ENCODE measurements at places on chromosomes 11 and 22. TPM values are rescaled to one million over a fixed set of nuclear protein-coding genes. Genes with fewer than 3 reads are reported as not detected.

C11orf91 gene
- not detected for total RNA-seq

CCDC157 gene
- 2.6 TPM for total RNA-seq

FGF19 gene
- not detected for total RNA-seq

RRM1 gene
- total RNA-seq = 52.0 TPM

MCAT gene
- total RNA-seq = 26.2 TPM

SLC22A6 gene
- not detected for total RNA-seq

PHETA2 gene
- 11.5 TPM for total RNA-seq

RCOR2 gene
- 0.16 TPM for total RNA-seq

DNA sequence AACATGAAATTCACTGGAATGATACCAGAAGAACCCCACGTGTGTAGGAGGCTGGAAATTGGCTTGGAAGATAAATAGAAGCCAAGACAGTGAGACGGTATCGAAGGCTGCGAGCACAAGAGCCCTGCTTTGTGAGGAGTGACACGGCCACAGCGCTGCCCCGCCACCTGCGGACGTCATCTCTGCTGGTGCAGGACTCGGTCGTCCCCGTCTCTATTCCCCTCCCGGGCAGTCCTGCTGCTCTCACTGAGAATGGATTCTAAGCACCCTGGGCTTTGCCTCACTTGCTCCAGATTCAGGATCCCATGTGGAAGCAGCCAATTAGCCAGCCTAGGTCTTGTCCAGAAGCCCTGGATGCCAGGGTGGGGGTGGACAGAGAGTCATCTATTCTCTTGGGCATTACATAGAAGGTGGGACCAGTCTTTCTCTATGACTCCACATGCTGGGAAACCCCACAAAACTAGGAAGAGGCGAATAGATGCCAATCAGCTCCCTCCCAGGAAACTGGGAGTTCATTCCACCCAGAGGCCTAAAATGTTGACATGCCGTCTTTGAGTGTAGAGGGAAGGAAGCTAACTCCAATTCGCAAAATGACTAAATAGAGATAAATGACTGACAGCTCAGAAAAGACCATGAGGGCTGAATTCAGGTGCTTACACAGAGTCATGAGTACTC is 25.1 kb downstream of the APOL3 start:
- no peak for DNase-seq

GRCh38 chr22:35582218-35582860 is 34.8 kb downstream of the MB start:
- DNase-seq = no peak

DNA sequence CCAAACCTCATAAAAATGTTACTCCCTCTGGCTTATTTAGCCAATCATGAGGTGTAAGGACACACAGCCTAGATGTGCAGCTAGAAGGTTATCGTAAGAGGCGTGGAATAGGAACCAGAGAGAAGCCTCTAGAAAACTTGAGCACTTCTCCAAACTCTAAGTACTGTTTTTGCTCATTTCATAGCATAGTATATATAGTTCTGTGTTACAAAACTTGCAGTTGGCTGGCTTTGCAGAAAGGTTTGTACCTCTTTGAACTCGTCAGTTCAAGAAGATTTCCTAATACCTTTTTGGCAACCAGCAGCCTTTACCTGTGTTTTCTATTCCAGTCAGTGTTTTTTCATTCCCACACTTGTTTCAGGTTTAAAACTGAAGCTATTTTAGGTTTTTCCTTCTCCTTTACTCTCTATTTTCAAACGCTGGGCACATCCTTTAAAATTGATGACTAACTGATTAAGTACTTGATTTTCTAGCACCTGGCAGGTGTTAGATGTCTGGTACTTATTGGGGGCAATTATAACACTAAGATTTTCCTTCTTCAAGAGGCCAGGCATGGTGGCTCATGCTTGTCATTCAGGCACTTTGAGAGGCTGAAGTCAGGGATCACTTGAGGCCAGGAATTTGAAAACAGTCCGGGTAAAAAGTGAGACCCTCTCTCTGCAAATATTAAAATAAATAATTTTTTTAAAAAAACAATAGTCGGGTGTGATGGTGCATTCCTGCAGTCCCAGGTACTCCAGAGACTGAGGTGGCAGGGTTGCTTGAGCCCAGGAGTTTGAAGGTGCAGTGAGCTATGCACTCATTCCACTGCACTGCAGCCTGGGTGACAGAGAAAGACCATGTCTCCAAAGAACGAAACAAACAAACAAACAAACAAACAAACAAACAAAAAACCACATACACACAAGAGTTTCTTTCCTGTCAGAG is 125.2 kb downstream of the LRRC4C start:
- DNase-seq = no peak

DNA sequence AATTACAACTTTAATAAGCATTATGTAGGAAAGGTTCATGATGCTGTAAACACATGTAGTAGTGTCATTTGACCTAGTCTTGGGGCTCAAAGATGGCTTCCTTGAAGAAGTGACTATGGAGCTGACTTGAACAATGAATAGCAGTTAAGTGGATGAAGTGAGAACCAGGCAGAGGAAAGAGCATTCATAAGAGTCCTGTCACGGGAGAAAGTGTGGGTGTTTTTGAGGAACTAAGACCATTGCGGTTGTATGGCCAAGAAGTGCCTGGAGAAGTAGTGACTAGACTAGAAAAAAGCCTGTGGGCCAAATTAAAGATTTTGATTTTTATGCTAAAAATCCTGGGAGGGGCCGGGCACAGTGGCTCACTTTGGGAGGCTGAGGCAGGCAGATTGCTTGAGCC is 7.2 kb upstream of the IL18BP start:
- DNase-seq = no peak

DNA sequence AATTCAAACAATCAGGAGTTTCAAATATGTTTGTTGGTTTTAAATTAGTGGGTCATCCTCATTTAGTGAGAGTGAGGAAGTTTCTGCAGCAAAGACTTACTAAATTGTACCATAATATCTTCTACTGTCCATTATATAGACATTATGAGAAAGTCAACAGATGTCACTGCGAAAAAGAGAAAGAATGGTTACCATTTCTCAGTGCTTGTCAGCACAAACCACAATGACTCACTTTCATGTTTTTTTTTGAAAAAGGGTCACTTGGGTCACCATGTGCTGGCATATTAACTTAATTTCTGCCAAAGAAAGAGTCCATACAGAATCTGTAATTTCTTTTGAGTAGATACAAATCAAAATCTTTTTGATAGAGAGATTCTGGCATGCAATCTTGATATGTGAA is 924.6 kb upstream of the FAT3 start:
- no peak for DNase-seq

GRCh38 chr11:65654375-65655349 is 8.1 kb downstream of the RELA start:
- no peak for DNase-seq

DNA sequence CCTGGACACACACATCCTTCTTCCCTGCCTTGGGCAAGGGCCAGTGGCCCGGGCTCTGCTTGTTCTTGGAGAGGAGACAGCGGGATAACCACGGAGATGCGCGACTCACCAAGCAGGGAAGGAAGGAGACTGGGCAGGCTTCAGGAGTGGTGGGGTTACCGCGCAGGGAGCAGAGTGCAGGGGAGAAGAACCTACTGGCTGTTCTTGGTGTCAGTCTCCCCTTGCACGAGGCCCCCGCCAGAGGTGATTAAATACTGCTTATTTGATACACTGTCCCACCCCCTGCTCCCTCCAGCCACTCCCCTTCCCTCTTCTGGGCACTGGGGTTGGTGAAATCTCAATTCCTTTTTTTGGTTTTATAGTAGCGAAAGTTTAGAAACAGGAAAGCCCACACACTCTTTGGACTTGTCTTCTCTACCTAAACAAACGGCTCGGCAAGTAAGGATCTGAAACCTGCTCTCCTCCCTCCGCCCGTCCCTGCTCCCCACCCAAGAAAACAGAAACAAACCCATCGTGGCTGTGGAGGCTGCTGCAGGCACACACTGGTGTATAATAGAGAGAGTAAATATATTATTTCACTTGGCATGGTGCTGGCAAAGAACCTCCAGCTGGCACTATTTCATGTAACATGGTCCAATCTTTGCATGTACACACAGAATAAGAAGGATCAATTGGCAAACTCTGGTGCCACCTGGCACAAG is 10.8 kb downstream of the LARGE2 start:
- no peak for DNase-seq

GRCh38 chr22:19641983-19642451 is 72.3 kb upstream of the SEPTIN5 start:
- DNase-seq = no peak

DNA sequence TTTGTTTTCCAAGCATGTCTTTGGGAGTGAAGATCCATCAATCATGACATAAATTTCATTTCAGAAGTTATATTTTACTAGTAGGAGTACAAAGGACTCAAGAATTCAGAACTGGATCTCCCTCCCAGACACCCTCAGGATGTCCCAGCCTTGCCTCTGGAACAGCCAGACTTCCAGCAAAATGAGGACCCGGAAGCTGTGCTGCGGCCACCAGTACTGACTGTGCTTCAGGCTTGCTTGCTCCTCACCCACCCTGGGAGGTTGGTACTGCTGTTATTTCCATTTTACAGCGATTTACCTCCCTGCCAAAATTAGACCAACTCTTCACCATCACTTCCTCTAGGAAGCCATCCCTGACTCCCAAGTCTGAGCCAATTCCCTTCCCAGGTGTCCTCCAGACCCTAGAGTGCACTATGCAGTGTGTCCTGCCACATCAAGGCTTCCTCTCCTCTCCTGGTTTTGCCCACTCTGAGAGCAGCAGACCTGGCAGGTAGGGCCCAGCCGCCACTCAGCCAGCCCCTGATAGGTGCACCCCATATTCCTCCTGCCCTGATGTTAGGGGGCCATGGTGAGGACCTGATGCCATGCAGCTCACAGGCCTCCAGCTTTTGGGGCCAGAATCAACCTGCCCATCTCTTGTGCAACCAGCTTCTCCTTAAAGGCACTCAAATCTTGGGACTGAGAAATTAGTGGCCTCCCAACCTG is 47.3 kb upstream of the WNT7B start:
- DNase-seq = peak; percentile 35

GRCh38 chr11:116207019-116207418 is 565.8 kb downstream of the BUD13 start:
- DNase-seq = no peak

DNA sequence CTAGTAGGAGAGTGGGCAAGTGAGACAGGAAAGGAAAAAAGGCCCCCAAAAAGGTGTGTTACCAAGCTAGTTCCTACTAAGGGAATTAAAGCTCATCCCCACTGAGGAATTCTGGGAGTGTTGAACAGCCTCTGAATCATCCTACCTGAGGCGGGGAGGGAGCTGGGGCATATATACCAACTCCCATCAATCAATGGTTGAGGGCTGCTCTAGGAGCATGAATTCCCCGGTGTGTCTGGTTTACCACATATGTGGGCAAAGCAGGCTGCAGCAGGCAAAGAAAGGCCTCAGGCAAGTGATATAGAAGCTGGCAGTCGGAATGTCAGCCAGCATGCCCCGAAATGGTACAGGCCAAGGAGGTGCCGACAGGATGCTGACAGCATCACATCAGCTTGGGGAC is 23.6 kb upstream of the CDON start:
- DNase-seq = no peak

- DNase-seq = no peak
Observed at GRCh38 chr22:19514831-19515565, 9.2 kb downstream of the CLDN5 start.

- no peak for DNase-seq
Observed at GRCh38 chr11:19407677-19408270, 167.0 kb upstream of the E2F8 start.

DNA sequence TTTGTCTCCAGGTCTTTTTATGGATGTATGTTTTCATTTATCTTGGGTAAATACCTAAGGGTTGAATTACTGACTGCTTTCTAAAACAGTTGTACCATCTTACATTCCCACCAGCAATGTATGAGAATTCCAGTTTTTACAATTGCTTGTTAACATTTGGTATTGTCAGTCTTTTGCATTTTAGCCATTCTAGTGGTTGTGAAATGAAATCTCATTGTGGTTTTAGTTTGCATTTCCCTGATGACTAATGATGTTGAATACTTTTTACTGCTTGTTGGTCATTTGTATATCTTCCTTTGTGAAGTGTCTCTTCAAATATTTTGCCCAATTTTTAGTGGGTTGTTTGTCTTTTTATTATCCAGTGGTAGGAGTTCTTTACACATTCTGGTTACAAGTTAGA is 92.8 kb downstream of the ARFGAP2 start:
- no peak for DNase-seq

- DNase-seq = no peak
Observed at GRCh38 chr11:119113716-119114115, 6.6 kb downstream of the C2CD2L start.

DNA sequence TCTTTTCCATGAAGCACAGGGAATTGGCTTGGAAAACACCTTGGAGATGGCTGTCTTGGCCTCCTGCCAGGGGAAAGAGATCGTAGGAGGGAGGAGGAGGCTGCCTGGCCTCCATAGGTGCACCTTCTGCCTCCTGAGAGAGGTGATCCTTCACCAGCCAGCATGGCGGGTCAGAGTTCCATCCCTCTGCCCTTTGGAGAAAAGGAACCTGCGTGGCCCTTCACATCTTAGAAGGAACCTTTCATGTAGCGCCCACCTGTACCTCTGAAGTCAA is 58.2 kb upstream of the DRD2 start:
- DNase-seq = no peak

- DNase-seq = no peak
Observed at GRCh38 chr11:7673724-7674434, 579 bp upstream of the CYB5R2 start.

GRCh38 chr11:46738887-46739286 is 19.9 kb downstream of the F2 start:
- DNase-seq = no peak

DNA sequence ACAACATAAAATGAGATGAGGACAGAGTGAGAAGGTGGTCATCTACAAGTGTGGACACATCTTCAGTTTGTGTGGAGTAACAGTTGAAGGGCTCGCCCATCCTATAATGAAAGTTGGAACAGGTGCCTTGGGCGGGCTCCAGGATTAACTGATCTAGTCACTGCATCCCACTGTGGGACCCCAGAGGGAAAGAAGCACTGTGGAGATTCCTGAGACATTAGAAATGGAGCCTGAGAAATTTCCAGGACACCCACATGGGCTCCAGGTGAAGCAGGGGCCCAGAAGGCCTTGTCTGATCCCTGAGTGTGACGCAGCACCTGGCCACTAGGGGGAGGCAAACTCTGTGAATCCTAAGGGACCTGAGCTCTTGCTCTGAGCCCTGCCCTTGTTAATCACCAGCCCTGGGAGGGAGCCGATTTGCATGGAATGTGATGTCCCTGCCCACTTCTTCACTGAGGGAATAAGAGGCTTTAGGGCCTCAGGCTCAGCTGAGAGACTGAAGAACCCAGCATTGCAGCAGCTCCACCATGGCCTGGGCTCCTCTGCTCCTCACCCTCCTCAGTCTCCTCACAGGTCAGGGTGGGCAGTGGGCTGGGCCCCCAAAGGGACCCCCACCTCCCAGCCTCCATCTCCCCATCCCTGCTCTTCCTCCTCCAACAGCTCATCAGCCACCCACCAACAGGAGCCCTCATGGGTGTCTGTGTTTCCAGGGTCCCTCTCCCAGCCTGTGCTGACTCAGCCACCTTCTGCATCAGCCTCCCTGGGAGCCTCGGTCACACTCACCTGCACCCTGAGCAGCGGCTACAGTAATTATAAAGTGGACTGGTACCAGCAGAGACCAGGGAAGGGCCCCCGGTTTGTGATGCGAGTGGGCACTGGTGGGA is 98.4 kb downstream of the VPREB1 start:
- DNase-seq = peak; percentile 66

- no peak for DNase-seq
Observed at GRCh38 chr11:117835576-117835975, 11.0 kb upstream of the FXYD2 start.

- no peak for DNase-seq
Observed at GRCh38 chr11:131737357-131737756, 366.9 kb downstream of the NTM start.

- DNase-seq = no peak
Observed at GRCh38 chr22:23187871-23188700, 7.8 kb downstream of the BCR start.

- peak; percentile 84 for DNase-seq
Observed at GRCh38 chr11:101478587-101479369, 105.0 kb downstream of the TRPC6 start.

Measured in breast epithelium (tissue), 4 donors.